COLO829 (cell line): ENCODE measurements at places on chromosomes 1 and 21.

DNA sequence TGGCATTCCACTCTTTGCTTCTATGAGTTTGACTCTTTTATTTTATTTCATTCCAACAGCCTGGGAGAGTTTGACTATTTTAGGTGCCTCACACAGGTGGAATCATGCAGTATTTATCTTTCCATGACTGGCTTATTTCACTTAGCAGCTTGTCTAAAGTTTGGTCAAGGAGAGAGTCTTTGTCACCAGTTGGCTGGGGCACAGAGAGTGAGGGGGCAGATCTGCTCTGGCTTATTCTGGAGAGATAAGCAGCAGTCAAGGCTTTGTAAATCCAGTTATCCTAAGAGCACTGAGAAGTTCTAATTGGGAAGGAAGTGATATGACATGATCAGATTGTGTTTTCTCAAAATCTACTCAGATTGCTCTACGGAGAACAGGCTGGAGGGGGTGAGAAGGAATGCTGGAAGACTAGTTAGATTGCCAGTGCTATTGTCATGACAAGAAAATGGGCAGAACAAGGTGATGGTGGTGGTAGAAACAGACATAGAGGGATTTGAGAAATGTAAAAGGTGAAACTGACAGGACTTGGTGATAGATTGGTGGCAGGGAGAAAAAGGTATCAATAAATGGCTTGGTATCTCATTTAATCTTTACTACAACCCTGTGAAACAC is 12.1 kb upstream of the CTTNBP2NL start:
- no peak for DNase-seq

- no peak for DNase-seq
Measured at GRCh38 chr1:115277276-115277675, 60.8 kb downstream of the NGF start.

- DNase-seq = no peak
Measured at GRCh38 chr1:6158181-6158580, 21.9 kb downstream of the CHD5 start.

- no peak for DNase-seq
Measured at GRCh38 chr1:6299557-6300165, 38.8 kb upstream of the GPR153 start.

DNA sequence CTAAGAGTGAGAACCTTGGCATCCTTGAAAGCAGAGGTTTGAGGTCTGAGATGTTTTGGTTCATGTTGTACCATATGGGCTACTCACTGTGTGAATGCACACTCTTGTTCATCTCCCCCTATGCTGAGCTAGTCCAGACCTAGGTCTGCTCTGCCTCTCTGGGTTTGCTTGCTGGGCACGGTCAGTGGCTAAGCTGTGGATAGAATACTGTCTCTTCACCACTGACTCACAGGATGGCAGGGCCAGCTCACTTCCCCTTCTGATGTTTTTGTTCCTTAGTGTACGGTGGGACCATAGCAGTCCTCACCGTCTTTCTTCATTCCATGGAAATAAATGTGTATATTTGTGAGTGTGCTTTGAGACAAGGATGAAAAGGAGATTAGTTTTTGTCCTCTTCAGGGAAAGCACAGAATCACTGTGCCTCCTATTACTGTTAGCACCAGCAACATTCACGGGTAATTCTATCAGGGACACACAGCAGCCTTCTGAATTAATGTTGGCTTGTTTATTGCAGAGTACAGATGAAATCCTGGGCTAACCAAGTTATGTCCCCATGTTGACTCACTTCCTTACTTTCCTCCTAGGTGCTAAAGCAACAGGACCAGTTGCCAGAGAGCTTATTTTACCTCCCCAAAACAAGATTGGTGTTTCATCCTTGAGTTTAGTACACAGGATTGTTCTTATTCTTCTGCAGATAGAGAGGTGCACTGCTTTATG is 56.9 kb upstream of the IVNS1ABP start:
- no peak for DNase-seq

- peak; percentile 68 for DNase-seq
Measured at GRCh38 chr1:156281693-156282478, 739 bp downstream of the SMG5 start.

GRCh38 chr1:37001703-37002102 is 32.6 kb downstream of the GRIK3 start:
- DNase-seq = no peak

GRCh38 chr21:16713331-16714117 is 799.3 kb upstream of the CXADR start:
- DNase-seq = no peak

GRCh38 chr1:24486331-24487065 is 16.1 kb upstream of the RCAN3 start:
- DNase-seq = no peak

- no peak for DNase-seq
Measured at GRCh38 chr1:208101661-208102431, 142.3 kb downstream of the PLXNA2 start.

- no peak for DNase-seq
Measured at GRCh38 chr1:115529216-115529897, 112.4 kb upstream of the VANGL1 start.

- no peak for DNase-seq
Measured at GRCh38 chr1:107139833-107140702, 771 bp upstream of the NTNG1 start.

DNA sequence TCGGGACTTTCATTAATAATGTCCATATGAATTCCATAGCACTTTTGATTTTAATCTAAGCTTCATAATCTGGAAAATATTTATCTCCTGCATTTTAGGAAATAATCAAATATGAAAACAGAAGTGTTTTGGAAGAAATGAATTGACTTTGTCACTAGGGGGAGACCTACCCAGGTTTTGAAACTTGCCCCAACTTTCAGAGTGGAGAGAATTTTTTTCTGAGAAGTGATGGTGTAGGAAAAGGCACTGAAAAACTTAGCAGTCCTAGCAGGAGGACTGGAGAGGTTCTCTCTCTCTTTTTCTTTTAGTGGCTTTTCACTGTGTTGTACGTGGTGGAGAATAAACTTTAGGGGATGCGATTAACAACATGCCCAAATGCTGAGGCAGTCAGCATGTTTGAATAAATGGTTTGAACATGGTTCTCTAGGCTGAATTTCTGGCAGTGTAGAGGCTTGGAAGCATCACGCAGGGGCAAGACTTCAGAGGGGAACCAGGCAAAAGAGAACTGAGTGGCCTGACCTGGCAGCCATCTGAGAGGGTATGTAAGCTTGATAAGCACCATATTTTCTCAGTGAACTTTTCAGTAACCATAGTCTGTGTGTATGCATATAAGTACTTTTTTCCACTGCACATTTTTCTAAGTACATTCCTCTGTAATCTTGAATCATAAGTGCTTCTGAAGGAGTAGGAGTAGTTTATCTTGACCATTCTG is 68.3 kb upstream of the NEK7 start:
- peak; percentile 29 for DNase-seq

DNA sequence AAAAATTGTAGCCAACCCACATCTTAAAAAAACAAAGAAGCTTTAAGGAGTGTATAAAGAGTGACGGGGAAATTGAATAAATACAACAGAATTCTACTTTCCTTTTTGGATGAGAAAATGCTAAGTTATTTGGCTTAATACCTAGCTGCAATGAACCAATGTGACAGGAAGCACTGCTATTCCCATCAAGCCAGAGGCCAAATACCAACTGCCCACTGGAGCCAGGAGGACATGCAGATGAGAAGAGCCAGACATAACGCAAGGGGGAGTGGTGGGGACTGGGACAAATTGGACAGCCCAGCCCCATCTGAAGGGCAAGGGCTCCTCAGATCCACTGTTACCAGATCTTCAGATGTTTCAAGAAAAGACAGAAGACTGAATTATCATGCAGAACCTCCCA is 25.7 kb downstream of the DNAJC11 start:
- DNase-seq = no peak

- no peak for DNase-seq
Measured at GRCh38 chr21:34800797-34801518, 132.2 kb downstream of the CLIC6 start.

- no peak for DNase-seq
Measured at GRCh38 chr1:31976401-31976800, 37.3 kb upstream of the KHDRBS1 start.

GRCh38 chr1:208113011-208113410 is 131.2 kb downstream of the PLXNA2 start:
- no peak for DNase-seq

DNA sequence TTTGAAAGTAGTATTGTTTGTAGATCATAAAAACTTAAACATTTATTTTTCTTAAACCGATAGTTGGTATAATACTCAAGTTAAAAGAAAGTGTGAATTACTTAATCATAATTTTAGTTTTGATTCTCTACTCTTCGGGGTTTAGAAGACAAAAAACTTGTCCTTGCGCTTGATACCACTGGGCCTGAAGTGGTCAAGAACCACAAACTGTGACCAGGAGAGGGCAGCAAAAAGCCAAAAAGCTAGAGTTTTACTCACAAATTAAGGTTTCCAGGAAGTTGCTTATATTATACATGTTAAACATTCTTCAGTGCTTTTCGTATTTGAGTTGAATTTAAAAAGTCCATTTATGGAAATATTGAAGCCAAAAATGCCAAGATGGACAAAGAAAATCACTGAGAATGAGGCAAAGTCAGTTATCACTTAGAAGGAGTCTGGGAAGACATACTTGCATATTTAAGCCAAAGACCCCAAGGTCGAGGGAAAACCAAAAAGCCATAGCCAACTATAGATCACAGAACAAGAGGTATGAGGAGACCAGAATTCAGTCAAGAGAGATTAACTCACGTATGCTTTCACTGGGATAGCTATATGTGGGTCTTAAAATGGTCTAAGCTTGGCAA is 34.2 kb downstream of the EFCAB7 start:
- peak; percentile 8 for DNase-seq

- DNase-seq = no peak
Measured at GRCh38 chr1:169049258-169049938, 57.1 kb upstream of the ATP1B1 start.

- no peak for DNase-seq
Measured at GRCh38 chr1:207172321-207172720, 68.3 kb downstream of the C4BPA start.

DNA sequence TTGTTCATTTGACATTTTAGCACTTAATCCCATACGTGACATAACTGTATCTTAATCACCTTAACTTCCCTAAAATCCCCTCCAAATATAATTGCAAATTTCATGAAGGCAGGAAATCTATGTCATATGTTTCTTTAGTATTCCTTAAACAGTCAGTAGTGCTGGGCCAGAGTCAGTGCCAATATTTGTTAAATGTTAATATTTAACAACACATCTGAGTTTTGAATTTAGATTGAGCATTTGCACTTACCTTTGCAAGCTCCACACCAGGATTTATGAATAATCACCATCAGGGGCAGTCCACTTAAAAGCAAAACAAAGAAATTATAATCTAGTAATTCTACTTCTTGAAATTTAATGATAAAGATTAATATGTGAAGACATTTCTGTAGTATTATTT is 5.3 kb downstream of the KTI12 start:
- no peak for DNase-seq

GRCh38 chr1:238457610-238458009 is 566.9 kb upstream of the ZP4 start:
- DNase-seq = no peak

GRCh38 chr1:27153549-27153886 is 1.4 kb downstream of the SLC9A1 start:
- no peak for DNase-seq

DNA sequence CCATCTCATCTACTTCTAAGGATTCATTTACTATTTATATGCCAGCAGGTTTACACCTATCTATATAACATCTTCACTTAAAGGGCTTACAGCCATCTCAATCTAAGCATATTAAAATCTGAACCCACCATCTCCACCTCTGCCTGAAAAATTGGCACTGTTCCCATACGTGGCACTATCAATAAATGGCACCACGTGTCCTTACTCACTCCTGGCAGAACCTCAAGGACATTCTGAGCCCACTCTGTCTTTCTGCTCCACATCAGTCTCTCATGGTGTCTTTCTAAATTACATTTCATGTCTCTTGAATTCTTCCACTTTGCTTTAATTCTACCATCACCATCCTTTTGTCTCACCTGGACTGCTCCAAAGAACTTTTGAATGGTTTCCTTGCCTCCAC is 72.2 kb upstream of the HOOK1 start:
- DNase-seq = no peak

DNA sequence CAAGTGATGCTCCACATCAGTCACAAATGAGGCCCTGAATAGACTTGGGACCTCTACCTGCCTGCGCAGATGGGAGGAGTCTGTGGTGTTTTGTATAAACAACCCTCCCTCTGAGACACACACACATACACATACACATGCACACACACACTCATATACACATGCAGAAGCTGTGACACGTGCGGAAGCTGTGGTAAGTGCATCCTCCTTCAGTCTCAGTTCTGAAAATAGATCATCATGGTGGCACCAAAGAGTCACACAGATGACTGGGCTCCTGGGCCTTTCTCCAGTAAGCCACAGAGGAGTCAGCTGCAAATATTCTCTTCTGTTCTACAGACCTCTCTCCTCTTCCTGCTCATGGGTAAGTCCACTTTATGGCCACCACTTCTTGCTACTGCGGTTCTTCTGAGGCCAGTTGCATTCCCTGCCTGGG is at the start of gene LY9:
TSS of gene LY9 (plus strand) at position 224 of the 433 bp plus-strand sequence. CDS start at position 238, 14 bp downstream.
- no peak for DNase-seq

DNA sequence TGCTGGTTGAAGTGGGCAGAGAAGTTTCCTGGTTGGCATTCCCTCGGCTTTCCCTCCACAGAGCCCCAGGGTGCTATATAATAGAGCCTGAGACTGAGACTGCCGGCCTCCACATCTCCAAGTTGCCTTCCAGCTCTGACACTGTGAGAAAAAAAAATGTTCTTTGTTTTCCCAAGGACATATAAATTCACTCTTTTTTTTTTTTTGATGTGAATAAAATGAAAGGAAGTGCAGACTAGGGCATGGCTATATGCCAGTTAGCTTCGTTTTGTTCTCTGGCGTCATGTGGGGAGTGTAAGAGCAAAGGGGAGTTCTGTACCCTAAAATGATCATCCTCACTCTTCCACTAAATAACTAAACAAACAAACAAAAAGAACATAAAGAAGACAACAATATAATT is 101.6 kb downstream of the TNFSF18 start:
- no peak for DNase-seq

GRCh38 chr1:235063068-235063765 is 65.4 kb downstream of the TOMM20 start:
- DNase-seq = no peak

DNA sequence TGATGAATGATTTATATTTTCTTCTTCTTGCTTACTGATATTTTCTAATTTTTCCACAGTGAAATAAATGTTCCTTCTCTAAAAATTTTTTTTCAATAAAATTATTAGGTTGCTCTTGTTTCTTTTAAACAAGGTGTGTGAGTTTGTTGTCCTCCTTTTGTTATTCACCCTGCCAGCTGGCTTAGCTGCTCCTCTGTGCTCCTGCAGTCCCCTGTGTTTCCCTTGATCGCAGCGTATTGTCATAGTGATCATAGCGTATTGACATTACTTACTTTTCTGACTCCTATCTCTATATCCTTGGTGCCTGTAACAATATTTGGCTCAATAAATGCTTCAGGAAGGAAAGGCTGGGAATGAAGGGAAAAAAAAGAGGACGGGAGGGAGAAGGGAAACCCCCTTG is 24.9 kb upstream of the PODN start:
- no peak for DNase-seq

- no peak for DNase-seq
Measured at GRCh38 chr1:7007902-7008301, 222.6 kb downstream of the CAMTA1 start.
